Caco-2 (cell line): ENCODE measurements at places on chromosomes 2 and 18.
A peak's percentile ranks its signal among the peaks of the same experiment; 100 is the strongest.

DNA sequence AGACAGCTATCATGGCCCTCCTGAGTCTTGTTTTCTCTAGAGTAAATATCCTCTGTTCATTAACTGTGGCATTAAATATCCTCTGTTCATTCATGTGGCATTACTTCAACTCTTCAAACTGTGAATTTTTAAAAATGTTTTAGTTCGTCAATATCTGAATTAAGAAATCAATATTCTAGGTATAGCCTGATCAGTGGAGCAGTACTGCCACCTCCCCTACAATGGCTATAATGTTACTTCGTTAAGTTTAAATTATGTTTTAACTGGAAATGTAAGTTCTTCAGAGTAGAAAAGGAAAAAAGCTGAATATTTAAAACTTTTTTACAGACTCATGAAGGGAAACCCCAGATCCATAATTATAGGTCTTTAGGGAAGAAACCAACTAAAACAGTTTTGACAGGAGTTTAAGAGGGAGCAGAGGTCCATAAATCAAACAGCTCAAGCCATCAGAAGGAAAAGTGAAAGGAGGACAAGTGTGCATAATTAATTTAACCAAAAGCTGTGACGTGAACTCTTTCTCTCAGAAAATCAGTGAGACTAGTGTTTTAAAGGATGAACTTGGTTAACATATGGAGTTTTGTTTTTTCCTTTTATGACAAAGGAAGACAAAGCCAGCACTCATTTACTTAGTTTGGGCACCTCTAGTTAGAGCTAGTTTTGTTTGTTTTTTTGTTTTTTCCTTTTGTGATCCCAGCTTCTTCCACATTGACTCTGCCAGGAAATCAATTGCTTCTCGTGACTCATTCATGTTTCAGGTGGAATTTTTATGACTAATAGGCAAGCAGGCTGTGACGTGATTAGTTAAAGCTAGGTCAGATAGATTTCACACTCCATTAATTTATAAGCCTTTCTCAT, 44.9 kb downstream of the RBBP8 start:
- no peak for DNase-seq

DNA sequence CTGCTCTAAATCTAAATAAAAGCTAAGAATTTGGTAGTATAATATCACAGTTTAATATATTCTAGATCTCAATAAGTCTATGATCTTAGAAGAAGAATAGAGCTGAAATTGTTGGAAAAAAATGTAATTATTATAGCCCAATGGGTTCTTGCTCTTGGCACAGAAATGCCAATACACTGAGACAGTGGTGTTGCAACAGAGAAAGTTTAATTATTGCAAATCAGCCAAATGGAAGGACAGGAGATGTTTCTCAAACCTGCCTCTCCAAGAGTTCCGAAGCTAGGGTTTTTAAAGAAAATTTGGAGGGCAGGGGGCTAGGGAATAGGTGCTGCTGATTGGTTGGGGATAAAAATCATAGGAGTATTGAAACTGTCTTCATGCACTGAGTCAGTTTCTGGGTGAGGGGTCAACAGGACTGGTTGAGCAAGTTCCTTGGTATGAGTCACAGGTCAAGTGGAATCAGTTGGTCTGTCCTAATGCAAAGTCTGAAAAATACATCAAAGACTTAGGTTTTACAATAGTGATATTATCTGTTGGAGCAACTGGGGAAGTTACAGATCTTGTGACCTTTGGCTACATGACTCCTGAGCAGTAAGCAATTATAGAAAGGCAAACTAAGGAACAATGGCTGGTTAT, 228.6 kb downstream of the CD226 start:
- DNase-seq, result peak; percentile 1

GRCh38 chr2:157874997-157875640, 1.0 kb downstream of the ACVR1 start:
- peak; percentile 31 for DNase-seq

GRCh38 chr2:41540272-41540998, 507.4 kb upstream of the PKDCC start:
- DNase-seq, result no peak

DNA sequence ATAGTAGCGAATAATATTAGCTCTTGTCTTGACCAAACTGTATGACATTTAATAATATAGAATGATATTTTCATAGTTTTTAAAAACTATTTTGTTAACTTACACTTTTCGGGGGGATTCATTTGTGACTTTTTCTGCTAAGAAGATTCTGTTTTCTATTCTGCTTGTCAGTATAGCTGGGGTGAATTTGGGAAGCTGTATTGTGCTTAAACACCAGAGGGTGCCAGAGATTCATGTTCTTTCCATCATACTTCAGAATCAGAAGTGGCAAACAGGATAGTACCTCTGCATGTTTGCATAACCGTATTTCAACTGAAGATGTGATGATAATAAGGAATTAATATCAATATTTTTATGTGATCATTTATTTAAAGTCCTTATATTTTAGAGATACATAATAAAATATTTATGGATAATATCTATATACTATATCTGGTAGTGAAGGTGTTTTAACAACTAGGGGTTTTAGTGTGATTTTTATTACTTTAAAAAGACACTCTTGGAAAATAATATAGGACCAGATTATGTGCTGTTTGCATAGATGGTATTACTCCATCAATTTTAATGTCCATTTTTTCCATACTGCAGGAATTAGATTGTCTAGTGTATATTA, 81.0 kb downstream of the TAF4B start:
- DNase-seq, result peak; percentile 34

DNA sequence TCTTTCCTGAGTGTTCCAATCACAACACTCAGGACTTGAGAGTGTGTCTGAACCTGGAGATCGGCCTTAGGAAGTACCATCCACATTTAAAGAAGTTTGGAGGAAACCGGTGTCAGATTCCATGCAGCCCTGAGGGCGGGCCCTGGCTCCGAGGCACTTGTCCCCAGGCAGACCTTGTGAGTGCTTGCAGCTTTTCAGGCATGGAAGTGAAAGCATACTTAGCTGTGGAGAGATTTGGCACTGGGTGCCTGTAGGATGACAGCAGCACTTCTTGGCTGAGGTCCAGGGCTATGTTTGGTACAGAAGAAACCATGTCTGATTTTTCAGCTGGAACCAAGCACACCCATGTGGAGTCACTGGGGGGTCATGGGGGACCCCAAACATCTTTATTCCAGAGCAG, 230.8 kb downstream of the SEPTIN10 start:
- no peak for DNase-seq

DNA sequence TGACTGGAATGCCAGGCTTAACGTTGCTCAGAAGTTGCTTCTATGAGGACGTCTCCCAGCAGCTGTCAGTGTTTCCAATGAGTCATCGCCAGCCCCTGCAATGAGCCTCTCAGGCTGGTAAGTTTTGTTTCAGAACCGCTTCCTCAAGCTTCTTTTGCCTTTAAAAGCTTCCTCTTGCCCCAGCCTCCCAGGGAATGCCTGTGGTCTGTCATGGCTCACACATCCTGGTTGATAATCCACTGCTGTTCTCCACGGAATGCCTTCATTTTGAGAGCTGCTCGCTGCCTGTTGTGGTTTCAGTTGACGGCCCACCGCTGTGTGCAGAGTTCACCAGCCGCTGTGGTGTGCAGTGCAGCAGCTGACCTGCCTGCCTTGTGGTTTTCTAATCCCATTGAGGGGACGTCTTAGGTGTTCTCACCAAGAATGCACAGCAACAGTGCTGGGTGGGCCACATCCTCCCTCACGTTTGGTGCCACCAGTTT, 96.4 kb downstream of the RTP5 start:
- no peak for DNase-seq

DNA sequence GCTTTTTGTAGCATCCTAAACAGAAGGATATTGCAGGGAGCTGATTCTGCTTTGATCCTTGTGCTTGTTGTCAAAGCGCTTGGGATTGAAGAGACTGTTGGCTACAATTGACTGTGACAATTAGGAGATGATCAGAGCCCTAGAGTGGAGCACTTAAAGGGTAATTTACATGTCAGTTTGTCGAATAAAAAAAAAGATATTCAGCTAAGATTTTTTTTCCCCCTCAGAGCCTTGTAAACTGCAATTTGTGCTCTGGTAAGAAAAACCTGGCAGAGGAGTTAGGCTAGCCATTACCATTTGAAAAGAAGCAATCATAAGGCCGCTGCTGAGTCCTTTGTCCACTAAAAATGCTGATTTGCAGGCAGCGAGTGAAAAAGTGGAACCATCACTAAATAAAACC, 47.8 kb upstream of the ZEB2 start:
- no peak for DNase-seq

GRCh38 chr2:65069439-65069824, 13.2 kb downstream of the CEP68 start:
- no peak for DNase-seq

GRCh38 chr2:7053650-7054265, 136.5 kb downstream of the RNF144A start:
- DNase-seq, result no peak

- DNase-seq, result no peak
Observed at GRCh38 chr18:78754311-78755043, 225.1 kb upstream of the SALL3 start.

DNA sequence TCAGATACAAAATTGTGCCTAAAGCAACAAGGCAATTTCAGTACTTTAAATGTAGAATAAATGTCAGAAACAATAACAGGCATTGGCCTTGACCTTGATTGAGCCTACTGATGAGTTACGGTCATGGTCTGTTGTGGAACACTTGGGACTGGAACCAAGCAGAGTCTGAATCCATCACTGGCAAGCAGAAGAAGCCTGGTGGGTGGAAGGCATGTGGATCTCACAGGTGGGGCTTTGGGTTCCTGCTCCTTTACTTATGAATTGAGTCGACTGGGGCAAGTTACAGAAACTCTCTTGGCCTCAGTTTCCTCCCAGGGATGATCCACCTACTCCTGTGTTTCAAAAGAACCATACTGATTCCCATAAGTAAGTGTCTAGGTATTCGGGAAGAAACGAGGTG, 102.3 kb downstream of the KCNF1 start:
- DNase-seq, result no peak

- no peak for DNase-seq
Observed at GRCh38 chr2:232976666-232977437, 36.2 kb downstream of the NGEF start.

GRCh38 chr2:54975175-54975574, 75.1 kb downstream of the RTN4 start:
- DNase-seq, result no peak

- no peak for DNase-seq
Observed at GRCh38 chr2:31363956-31364750, 50.4 kb downstream of the XDH start.

- no peak for DNase-seq
Observed at GRCh38 chr2:8003462-8004075, 678.3 kb upstream of the ID2 start.

- no peak for DNase-seq
Observed at GRCh38 chr2:172072706-172073105, 12.6 kb upstream of the DLX1 start.

GRCh38 chr2:85753035-85753524, 711 bp upstream of the ATOH8 start:
- DNase-seq, result no peak

DNA sequence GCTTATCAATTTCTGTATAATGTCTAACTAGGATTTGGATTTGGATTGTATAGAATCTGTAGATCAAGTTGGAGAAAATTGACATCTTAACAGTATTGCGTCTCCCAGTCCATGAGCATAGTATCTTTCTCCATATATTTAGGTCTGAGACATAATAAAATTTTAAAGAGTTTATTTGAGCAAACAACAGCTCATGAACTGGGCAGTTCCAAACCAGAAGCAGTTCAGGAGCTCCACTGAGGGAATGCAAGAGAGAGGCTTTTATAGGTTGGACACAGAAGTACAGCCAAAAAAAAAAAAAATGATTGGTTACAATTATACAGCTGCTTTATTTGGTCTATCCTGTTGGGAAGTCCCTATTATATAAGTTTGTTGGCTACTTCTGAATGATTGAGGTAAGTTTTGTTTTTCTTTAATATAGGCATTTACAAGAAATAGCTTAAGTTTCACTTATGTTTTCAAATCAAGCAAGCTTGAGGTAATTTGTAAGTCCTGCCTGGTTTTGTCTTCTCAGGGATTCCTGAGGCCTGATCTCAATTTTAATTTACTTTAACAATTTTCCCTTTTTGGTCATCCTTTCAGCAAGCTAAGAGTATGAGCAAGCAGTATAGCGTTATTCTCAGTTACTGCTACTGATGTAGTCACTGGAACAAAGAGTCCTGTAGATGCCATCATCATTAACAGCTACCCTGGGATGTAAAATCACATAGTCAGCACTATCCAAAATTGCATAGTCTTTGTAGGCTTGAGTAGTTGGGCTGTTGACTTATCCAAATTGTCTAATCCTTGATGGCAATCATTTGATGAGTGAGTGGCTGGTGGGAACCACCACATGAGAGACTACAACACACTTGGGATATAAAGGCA, 27.5 kb upstream of the RUFY4 start:
- DNase-seq, result no peak
